ENCODE measurements at places on chromosomes 1 and 21.

- no peak for DNase-seq
These were observed 124.1 kb downstream of the DISP1 start for GRCh38 chr1:222938986-222939385.

GRCh38 chr21:41369920-41370839 is 8.4 kb downstream of the MX2 start:
- DNase-seq: no peak

- DNase-seq: no peak
These were observed 29.6 kb downstream of the CXADR start for GRCh38 chr21:17542371-17543011.

- DNase-seq: no peak
These were observed 325.3 kb downstream of the PTBP2 start for GRCh38 chr1:97046765-97047420.

- DNase-seq: no peak
These were observed at the start of gene TBX15 for GRCh38 chr1:118988186-118989005. Gene TBX15 (minus strand): TSS chr1:118988343. CDS start chr1:118987795, 548 bp downstream.

Data from left renal cortex interstitium (tissue), 4 donors.